ENCODE measurements at places on chromosomes 7 and 10.
A peak's percentile ranks its signal among the peaks of the same experiment; 100 is the strongest.

GRCh38 chr7:29040579-29040925, 82.4 kb upstream of the TRIL start:
- DNase-seq = no peak

GRCh38 chr10:13867822-13868221, 281.1 kb downstream of the PRPF18 start:
- no peak for DNase-seq

- no peak for DNase-seq
Measured at GRCh38 chr7:29035044-29035740, 77.1 kb upstream of the TRIL start.

- DNase-seq = no peak
Measured at GRCh38 chr7:122014697-122015096, 129.4 kb downstream of the AASS start.

- no peak for DNase-seq
Measured at GRCh38 chr7:50863053-50863452, 80.4 kb upstream of the GRB10 start.

DNA sequence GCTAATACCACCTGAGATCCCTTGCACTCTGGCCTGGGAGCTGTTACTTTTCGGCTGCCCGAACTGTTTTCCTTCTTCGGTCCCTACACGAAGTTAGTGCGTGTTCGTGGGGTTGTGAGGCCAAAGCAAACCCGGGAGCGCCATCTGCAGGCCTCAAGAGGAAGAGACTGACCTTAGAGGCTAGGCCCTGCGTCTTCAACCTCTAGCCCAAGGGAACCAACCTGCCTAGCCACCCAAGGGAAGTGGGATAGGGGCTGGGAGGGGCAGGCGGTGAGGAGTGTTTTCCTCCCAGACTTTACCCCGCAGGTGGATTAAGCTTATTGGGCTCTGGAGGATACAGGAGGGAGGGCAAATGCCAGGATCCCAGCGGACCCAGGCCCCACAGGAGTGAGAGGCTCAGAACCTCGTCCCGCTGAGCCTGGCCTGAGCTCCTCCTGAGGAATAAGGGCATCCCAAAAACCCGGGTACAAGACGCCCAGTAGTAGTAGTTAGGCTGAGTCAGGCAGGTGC, 1.7 kb upstream of the PAX2 start:
- DNase-seq = peak; percentile 36

GRCh38 chr7:1709900-1710299, 39.8 kb downstream of the ELFN1 start:
- DNase-seq = no peak

DNA sequence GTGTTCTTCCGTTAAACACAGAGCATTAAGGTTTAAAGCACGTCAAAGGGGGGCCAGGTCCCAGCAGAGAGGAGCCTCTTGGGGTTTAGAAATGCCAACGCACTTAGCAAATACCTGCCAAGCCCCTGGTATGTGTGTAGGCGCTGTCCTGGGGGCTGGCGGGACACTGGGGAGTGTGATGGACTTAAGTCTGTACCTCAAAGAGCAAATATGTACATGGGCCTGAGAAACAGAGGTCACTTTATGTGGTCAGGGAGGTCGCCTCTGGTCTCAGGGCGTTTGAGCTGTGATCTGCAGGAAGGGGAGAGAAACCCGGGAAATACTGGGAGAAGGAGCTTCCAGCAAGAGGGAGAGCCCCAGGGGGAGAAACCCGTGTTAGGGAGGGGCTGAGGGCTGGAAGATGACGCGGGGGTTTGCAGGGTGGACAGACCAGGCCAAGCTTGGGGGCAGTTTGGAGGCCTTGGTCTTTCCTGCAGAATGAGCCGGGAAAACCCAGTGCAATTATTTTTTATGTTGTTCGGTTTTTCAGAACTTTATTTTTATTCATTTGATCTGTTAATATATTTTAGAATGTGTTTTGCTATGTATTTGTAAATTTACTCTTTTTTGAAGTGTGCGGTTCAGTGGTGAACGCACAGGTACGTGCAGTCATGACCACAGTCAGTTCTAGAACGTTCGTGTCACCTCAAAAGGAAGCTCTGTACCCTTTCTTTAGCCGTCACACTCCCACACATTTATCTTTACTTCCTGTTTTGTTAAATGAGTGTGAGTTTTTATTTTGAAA, 441.4 kb upstream of the FOXK1 start:
- DNase-seq = no peak
